ENCODE measurements at places on chromosomes 5 and 9.

DNA sequence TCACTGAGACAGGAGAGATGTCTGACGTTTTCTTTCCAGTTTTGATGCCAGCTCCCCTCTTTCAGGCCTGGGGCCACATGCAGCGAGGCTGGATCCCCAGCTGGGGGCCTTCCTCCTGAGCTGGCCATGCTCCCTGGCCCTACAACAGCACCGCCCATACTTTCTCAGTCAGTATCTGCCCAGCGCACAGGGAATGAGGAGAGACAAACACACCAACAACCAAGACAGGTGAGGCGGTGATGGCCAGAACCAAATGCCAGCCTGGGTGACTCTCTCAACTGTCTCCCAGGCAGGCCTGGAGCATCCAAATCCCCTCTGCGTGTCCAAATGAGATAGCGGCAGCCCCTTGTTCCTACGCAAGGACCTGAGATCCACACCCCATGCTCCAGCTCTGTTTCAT, 109.6 kb downstream of the ROR2 start:
- no peak for DNase-seq

DNA sequence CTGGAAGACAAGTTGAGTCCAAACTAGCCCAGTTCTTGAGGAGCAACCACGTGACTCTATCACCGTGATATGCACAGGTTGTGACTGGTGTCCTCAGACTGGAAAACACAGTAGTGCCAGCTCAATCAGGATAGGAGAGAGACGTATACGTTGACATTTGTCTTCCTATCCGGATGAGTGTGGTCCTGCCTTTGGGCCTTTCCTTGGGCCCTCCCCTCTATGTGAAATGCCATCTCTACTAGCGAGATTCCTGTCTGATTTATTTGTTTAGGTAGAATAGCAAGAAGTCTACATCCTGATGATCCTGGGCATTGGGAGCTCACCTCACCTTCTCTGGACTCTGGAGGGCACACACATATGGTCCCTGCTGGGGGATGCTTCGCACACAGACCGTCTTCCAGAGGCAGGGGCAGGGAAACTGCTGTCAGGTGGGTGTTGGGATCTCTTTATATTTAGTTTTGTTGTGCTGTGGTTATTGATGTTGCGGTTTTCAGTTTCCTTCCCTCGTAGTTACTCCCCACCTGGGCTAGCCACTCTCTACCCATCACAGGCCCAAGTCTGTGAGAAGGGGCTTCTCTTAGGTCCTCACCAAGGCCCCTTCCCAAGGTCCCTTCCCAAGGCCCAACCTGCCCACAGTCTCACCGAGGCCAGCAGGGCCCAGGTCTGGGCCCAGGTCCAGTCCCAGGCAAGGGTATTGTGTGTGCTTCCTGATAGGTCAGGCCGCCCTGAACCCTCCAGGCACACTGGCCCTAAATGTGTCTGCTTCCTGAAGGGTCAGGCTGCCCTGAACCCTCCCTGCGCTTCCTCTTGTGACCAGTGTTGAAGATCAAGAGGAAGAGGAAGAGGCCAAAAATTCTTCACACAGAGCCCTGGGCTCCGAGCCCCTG, 19.0 kb upstream of the SPINK4 start:
- no peak for DNase-seq

DNA sequence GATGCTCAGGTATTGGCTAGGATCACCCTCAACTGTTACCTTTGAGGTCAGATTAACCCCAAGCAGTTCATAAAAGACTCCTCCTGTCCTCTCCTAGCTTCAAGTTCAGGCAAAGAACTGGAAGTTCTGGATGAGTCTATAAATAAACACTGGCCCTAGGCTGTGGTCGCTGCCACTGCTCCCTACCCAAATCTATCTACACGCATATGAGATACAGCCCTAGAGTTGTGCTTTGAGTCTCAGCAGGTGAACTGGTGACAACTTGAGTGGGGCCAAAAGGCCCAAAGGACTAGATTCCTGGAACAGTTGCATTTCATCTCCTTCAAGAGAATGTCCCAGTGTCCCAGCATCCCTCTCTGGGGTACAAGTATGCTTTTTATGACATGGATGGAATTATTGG, 62.6 kb downstream of the SAXO1 start:
- no peak for DNase-seq

DNA sequence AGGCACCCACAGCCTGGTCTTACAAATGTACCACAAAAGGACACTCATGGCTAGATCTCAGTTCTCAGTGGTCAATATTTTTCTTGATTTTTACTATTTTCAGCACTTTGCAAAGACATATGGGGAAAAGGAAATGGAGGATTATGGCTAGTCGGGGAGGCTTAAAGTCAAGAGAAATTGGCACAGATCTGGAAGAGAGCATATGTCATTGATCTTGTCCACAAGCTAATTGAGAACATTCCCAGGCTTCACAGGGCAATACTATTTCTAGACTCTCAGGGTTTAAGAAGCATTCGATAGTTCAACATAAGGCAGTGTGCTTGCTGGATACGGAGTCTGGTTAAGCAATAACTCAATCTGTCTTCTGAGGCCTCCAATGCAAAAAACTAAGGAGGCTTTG, 285.8 kb downstream of the ZNF608 start:
- DNase-seq: no peak

- no peak for DNase-seq
These were observed 5.8 kb downstream of the NOXA1 start for GRCh38 chr9:137428841-137429545.

- no peak for DNase-seq
These were observed 67.9 kb downstream of the TNC start for GRCh38 chr9:115050002-115050490.

DNA sequence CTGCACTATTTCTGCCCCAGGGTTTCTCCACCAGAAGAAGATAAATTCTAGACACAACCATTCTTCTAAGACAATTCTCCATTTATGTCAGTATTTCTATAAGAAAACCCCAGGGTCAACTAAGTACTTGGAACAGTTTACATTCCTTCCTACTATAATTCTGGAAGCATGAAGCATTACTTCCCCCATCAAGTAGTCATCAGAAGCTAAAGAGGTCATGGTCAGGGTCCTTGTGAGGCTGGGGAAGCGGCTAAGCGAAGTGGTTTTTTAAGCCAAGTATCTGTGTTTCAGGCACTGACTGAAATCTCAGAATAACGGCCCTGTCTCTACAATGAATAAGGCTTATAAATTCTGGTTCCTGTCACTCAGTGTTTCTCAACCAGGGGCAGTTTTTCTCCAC, 197.8 kb downstream of the GLIS3 start:
- no peak for DNase-seq

- no peak for DNase-seq
These were observed 170.9 kb downstream of the PALM2AKAP2 start for GRCh38 chr9:109950710-109951443.

GRCh38 chr5:171152382-171152781, 156.7 kb upstream of the TLX3 start:
- DNase-seq: no peak

DNA sequence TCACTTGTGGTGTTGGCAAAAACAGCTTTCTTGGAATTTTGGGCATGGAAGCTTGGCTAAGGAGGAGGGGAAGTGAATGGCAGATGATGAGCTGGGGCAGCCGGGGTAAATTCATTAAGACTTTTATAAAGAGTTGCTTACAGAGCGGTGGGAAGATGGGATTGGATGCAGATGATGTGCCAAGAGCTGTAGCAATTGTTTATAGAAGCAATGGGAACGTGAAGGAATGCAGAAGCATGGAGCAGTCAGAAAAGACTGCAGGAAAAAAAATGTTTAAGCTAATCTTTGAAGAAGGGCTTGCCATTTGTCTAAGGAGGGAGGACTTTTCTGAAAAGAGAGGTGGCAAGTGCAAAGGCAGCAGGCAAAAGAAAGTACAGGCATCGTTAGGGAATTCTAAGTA, 86.6 kb upstream of the SHISAL2B start:
- no peak for DNase-seq

GRCh38 chr9:32092031-32092430, 292.4 kb upstream of the ACO1 start:
- no peak for DNase-seq

GRCh38 chr5:79124607-79125006, 13.0 kb downstream of the BHMT start:
- no peak for DNase-seq

GRCh38 chr5:128736553-128736952, 198.5 kb upstream of the FBN2 start:
- DNase-seq: no peak

GRCh38 chr9:111525056-111525977, at the start of gene ZNF483:
Gene ZNF483, plus strand, starts transcription at chr9:111525179. Its CDS starts 2,217 bp downstream, at chr9:111527396.
- DNase-seq: peak; percentile 33

- no peak for DNase-seq
These were observed 50.7 kb upstream of the UBAC1 start for GRCh38 chr9:136011703-136012496.

DNA sequence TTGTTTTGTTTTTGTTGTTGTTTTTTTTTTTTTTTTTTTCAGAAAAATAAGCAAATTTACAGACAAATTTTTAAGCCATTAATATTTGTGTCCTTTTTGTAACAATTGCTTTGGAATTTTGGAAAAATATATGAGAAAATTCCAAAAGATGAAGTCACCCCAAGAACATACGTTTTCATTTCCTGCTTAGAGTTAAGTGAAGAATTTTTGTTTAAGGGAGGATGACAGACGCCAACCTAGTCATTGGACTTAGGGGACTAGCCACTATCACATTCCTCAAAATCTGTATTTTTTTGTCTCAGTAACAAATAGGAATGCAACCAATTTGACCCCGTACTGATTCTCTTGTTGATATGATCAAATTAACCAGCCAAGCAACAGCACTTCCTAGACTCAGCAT, 433.9 kb upstream of the SLC30A5 start:
- no peak for DNase-seq

DNA sequence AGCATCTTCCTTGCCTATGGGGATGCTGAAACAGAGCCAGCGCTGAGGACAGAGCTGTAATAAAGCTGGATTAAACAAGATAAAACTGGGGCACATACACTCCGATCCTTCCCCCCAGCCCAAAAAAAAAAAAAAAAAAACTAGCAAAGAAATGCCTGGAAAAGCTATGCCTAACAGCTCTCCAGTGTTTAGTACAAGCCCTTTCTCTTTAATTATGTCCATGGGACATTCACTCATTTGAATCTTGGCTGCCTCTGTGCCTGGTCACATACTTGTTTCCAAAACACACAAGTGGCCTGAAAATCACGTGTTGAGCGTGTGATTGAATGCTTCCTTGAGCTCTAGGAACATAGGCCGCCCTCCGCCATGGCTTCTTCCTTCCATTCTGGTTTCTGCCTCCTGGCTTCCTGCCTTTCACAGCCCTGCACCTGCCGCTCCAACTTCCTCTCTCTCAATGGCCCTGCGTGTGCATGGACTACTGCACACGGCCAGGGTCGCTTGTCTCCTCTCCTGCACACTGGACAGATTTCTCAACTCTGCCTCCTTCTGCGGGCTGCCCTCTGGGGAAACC, 111.0 kb upstream of the RETREG1 start:
- DNase-seq: no peak

- DNase-seq: no peak
These were observed 100.6 kb downstream of the LIFR start for GRCh38 chr5:38455796-38456330.

GRCh38 chr5:58925627-58926540, 343.0 kb downstream of the RAB3C start:
- no peak for DNase-seq

DNA sequence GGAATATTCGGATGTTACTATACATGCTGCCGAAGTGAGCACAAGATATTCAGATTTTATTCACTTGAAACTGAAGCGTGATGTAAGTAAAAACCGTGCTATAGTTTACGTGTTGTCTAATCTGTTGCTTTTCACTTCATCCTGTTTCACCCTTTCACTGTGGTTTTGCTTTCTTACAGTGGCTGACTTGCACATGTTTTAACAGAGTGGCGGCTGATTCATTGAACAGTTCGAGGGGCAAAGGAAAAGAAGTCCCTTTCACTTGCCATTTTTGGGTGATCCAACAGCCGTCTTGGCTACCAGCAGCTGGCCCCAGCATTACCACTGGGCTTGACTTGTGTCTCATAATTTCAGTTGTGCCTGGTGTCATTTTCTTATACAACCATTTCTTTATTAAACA, 134.0 kb downstream of the IRX1 start:
- DNase-seq: no peak

DNA sequence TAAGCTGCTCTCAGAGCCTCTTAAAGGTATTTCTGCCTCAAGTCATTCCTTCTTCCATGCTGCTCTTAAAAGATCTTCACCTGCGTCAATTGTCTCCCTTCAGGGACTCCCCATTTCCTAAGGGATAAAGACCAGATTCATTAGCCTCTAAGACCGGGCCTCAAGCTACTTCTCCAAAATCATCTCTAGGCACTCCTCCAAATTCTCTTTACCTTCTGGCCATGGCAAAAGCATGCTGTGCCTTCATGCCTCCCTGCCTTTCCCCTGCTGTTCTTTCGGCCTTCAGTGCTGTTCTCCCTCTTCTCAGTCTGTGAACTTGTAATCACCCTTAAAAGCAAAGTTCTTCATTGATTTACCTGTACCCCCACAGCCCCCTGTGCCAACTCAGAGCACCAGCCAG, 4.4 kb downstream of the TMOD1 start:
- no peak for DNase-seq

- no peak for DNase-seq
These were observed 91.1 kb downstream of the TARS1 start for GRCh38 chr5:33531824-33532223.

DNA sequence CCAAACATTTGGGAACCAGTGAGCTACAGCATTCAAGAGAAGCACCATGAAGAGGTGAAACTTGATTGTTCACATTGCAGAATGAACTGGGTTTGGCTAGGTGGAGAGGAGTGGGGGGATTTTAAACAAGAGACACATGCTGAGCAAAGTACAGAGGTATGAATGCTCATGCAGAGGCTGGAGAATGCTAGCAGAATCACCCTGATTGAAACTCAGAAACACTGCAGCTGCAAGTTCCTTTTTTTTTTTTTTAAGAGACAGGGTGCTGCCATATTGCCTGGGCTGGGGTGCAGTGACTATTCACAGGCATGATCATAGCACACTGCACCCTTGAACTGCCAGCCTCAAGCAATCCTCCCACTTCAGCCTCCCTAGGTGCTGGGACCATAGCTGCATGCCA, 35.1 kb downstream of the DENND1A start:
- no peak for DNase-seq

- DNase-seq: no peak
These were observed 11.8 kb downstream of the NDFIP1 start for GRCh38 chr5:142120247-142120935.

DNA sequence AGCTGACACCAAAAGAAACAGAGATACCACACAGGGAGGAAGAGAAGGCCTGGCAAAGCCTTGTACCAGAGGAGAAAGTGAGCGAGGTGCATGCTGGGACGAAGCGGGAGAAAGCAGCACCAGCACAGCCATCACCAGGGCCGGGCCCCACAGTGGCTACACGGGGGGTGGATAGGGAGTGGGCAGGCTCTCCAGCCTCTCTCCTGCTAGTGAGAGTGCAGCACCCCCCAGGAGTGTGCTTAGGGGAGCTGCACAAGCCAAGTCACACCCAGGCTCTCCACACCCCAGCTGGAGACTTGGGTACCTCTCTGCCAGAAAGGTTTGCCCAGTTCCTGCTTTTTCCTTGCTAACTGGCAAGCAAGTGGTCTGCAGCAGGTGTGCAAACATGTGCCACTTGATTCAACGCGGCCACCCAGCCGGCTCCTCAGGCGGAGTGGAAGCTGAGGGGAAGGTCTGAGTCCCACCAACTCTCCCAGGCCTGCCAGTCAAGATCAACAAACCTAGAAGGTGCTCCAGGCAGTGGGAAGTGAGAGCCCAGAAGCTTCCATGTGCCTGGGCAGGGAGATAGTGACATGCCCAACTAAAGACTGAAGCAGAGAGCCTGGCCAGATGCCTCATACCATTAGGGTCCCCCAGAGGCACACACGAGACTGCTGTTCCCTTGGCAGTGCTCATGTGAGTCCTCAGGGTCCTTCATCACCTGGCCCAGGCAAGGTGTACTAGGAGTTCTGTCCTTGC, 39.9 kb downstream of the BICD2 start:
- DNase-seq: no peak

Data from activated CD4-positive, CD25-positive, alpha-beta regulatory T cell treated with anti-CD3 and anti-CD28 coated beads, Interleukin-2, amount 50 U/mL, for 16 hours (primary cell).